T-helper 9 cell (primary cell): ENCODE measurements at places on chromosomes 12 and 14.

DNA sequence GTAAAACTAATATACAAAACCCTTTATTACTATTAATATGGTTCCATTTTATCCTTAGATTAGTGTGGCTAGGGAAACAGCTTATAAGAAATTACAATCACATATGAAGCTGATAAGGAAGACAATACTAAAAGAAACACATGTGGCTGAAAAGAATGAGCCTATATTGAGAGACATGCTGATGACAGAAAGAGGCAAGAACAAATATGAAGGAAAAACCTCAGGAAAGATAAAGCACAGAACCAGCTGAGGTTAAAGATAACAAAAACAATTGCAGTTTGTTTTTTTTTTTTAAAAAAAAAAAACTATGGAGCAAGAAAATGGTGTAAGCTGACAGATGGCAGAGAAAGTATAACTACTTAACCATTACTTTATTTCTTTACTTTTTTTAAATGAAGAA is 69.2 kb upstream of the OSBPL8 start:
- no peak for DNase-seq

GRCh38 chr14:70662080-70662479 is 20.4 kb downstream of the TTC9 start:
- no peak for DNase-seq

GRCh38 chr14:74608959-74609611 is 3.0 kb downstream of the LTBP2 start:
- peak; percentile 89 for DNase-seq

GRCh38 chr14:93086441-93087055 is 29.2 kb downstream of the ITPK1 start:
- no peak for DNase-seq

DNA sequence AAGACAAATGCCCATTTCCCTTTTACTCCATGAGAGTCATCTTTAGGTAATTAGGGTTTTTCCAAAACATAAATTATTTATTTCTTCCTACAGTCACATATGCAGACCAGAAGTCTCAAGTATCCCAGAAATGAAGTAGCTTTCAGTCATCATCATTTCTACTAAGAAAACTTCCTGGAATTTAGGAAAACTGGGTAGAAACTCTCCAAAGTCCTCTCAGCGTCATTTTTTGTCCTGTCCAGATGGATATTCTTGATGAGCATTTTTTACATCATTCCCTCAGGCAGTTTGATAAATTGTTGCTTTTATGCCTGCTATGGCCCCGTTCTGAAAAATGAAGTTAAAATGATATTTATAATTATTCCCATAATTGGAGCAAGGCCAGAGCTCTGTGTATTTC is 93.9 kb upstream of the DCN start:
- DNase-seq, result no peak

GRCh38 chr14:50225974-50226297 is 5.4 kb downstream of the SOS2 start:
- DNase-seq, result no peak

DNA sequence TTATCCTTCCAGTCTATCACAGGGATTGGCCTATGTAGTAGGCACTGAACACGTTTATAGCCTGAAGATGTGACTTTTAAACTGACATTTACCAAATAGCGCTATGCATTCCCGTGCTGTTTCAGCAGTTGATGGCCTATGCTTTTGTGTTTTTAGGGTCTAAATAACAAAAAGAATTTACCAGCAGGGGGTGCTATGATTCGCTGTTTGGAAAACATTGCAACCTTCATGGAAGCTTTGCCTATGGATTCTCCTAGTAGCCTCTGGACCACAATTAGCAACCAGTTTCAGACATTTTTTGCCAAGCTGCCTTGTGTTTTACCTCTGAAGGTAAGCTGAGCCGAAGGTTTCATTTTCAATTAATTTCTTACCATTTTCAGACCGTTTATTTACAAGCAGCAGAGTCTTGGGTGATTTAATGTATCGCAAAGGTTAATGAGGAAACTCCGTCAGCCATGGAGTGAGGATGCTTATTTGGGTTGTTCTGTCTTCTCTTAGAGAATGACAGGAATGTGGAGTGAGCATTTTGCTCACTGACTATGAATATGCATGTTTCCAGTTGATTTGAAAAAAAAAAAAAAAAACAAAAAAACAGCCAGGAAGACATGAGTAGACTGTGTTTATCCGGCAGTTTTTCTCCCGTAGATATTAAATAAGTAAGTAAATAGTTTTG is 133.1 kb downstream of the PRIMA1 start:
- DNase-seq, result no peak

DNA sequence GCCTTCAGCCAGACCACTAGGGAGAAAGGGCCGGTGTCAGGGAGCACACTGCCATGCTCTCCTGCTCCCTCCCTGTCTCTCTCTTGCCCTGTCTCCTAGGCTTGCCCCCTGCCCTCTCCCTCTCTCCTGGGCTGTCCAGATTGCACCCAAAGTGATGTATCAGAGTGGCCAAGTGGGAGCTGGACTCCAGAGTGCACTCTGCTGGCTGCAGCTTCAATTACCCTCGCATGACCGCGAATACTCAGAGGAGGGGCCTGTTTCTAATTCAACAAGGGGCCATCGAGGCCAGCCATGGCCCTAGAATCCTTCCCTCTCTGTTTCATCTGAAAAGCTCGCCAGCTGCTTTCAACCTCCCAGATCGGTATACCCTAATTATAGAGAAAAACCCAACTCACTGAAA is 206.4 kb upstream of the FKBP4 start:
- DNase-seq, result no peak

GRCh38 chr14:96042248-96042930 is 3.2 kb downstream of the C14orf132 start:
- DNase-seq, result no peak

GRCh38 chr14:98958048-98958631 is 313.9 kb downstream of the BCL11B start:
- no peak for DNase-seq

GRCh38 chr14:67140556-67140955 is 48.7 kb upstream of the GARIN2 start:
- DNase-seq, result no peak

DNA sequence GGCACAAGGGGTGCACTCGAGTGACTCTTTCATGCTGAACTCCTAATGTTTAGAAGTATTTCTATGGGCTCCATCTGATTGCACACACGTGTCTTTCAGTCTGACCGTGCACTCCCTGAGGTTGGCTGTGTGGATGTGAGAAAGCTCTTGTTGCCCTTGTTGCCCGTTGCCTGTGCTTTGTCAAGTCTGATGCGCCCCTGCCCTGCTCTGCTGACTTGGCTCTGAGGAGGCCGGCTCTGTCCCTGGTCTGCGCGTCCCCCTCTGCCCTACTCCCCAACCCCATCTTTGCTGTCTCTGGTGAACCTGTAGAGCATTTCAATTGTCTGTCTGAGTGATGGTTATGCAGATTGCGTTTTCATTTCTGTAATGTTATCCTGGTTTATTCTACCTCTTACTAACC is 802.3 kb downstream of the NRXN3 start:
- DNase-seq, result no peak

DNA sequence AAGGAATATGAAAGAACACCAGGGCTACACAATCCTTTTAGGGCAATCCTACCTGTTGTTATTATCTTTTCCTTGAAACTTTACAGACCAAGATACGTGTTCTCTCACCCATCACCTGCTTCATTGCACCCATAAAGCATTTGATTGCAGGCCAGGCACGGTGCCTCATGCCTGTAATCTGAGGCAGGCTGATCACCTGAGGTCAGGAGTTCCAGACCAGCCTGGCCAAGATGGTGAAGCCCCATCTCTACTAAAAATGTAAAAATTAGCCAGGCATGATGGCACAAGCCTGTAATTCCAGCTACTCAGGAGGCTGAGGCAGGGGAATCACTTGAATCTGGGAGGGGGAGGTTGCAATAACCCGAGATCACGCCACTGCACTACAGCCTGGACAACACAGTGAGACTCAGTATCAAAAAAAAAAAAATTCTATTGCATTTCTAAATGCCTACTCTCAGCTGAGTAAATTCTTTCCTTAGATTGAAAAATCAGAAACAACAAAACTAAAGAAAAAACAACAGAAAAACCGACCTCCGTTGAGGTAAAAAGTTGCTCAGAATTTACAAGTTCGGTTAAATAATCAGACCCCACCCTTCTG is 183.7 kb upstream of the TMEM132C start:
- DNase-seq, result no peak

GRCh38 chr14:97706819-97707218 is 909.6 kb downstream of the VRK1 start:
- no peak for DNase-seq

- DNase-seq, result no peak
These were observed 29.0 kb downstream of the FBXW8 start for GRCh38 chr12:116939734-116940133.

DNA sequence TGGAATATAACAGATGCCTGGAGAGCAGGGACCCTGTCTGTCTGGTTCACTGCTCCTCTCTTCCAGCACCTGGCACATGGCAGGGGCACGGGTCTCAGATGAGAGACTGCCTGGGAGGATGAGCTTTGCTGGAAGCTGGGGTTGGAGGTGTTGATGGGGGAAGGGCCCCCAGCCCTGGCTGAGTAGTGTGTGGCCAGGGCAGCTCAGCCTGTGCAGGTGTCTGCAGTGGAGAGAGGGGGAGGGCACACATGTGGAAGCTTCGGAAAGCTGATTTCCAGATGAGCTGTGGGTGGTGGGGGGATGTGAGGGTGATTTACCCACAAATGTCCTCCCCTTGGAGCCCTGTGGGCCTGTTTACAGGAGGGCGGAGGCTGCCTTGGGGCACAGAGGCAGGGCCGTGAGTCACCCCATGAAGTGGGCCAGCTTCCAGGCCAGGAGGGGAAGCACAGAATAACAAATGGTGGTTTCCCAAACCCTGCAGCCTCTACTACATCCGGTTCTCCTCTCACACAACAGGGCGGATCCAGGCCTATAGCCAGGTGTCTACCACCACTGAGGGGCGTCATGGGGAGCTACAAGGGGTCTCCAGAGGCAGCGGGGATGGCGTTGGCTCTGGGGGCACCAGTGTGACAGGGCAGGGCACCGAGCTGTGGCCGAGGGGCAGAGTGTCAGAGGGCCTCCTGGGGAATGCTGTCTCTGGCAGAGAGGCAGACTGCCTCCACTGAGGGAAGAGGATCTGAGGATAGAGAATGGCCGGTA is 11.0 kb downstream of the KRT7 start:
- peak; percentile 18 for DNase-seq

GRCh38 chr12:5996459-5996858 is 51.4 kb upstream of the ANO2 start:
- no peak for DNase-seq

DNA sequence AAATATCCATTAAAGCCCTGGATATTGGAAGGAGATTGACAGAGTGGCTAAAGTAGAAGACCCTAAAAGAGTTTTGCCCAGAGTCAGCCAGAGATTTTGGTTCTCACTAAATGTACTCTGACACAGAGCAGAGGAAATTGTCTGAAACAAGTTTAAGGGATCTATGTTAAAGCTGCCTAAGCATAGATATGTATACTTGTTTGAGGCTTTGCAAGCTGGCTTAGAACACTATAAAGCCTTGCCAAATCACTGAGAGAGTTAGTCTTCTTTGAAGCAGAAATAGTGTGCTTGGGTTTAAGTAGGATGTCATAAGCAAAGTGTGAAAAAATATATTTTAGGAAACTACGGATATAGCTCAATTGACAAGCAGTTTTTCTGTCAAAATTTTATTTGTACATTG is 653.5 kb downstream of the FSCB start:
- no peak for DNase-seq

DNA sequence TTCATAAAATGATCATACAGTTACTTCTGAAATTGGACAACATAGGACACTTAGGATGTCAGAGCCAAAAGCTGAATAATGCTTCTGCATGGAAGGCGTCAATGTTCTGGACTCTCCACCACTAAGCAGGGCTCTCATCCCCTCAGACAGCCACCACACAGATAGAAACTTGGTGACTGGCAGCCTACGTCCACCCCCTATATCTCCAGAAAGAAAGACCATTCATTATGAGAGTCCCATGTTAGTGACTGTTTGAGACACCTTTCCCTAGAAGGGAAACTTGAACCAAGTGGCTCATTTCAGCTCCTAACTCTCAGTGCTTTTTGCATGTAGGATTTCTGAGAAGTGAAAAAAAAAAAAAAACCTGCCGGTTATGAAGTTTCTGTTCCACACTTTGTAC is 251.0 kb upstream of the FKBP4 start:
- DNase-seq, result no peak

- no peak for DNase-seq
These were observed 11.2 kb upstream of the PYGL start for GRCh38 chr14:50955373-50956043.

DNA sequence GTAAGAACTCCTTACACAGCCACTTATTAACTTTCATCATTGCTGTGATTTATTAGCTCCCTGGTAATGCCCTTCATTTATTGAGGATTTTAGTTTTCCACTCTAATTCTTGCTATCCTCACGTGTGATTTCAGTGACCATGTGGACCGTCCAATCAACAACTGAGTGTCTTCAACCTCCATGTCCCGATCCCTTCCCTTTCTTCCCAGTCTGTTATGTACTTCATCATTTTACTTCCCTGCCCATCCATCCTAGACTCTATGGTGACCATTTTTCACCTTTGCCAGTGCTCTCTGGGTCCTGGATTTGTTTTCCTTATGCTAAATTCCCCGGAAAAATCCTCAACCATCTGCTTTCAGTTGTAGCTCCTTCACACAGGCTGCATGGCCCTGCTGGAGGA is 111.0 kb downstream of the MSRB3 start:
- no peak for DNase-seq

- no peak for DNase-seq
These were observed 10.4 kb downstream of the WSCD2 start for GRCh38 chr12:108139454-108139853.

- no peak for DNase-seq
These were observed 336.4 kb downstream of the LRIG3 start for GRCh38 chr12:58583940-58584339.

DNA sequence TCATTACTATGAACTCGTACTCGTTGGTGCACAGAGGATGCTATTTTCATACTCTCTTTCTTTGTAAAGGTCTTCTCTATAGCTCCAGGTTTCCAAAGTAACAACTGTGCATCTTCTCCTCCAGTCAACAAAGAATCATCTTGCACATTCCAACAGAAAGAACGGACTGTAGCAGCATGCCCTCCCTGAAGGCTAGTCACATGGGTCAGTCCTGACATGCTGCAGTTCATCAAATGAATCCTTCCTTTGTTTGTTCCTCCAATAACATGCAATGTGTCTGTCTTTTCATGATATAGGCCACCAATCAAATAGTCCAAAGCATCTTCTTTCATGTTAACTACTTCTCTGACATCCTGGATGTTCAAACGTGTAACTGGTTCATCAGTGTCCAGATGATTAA is 42.9 kb downstream of the WDR89 start:
- no peak for DNase-seq

DNA sequence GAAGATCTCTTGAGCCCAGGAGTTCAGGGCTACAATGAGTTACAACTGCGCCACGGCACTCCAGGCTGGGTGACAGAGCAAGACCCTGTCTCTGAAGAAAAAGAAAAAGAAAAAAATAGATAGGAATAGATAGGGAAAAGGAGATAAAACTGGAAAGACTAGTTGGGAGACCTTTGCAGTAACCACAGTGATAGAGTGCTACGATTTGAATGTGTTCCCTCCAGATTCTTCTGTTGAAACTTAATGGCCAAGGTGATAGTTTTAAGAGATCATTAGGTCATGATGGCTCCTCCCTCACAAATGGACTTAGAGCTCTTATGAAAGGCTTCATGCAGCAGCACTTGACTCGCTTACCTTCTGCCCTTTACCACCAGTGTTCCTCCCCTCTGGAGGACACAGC is 13.5 kb upstream of the ATF1 start:
- DNase-seq, result no peak
